ENCODE measurements at places on chromosomes 5 and 9.
A peak's percentile ranks its signal among the peaks of the same experiment; 100 is the strongest.

DNA sequence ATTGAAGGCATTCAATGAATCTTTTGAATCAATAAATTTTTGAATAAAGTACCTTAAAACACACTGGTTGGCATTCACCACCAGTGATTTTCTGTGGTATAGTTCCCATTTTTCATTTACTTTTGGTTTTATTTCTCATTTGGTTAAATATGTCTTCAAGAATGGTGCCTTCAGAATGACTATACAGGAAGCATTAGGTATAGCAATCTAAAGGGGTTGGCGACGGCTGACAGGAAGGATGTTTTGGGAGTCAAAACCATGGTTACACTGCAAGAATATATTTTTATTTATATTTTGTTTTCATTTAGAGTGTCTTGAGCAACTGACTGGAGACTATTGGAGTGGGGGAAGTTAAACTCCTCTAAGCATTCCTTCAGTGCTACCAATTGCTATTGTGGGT lies 235.7 kb downstream of the HTR1A start:
- no peak for DNase-seq

- DNase-seq: no peak
These were observed 162.0 kb upstream of the SMIM23 start for GRCh38 chr5:171623551-171624097.

GRCh38 chr5:50697739-50698138 lies 31.3 kb downstream of the PARP8 start:
- no peak for DNase-seq

DNA sequence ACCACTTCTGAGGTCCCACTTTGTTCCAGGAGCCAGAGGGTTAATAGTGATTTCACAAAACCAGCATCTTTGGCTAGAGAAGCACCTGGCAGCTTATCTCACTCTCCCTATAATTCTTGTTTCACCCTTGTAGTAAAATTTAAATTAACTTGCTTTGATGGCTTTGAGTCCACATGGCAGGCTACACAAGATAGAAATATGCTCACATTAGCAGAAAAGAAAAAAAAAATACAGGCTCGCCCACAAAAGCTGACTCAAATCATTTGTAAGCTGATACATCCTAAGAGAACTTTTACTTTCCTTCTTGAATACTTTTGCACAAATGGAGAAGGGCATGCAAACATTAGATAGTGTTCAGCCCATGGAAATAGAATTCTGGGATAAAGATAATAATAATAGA lies 36.2 kb downstream of the TNFSF15 start:
- DNase-seq: no peak

GRCh38 chr5:151086192-151086869 lies 5.5 kb upstream of the TNIP1 start:
- DNase-seq: no peak

- DNase-seq: no peak
These were observed 12.4 kb downstream of the TTC39B start for GRCh38 chr9:15294604-15295003.

- DNase-seq: no peak
These were observed 431.0 kb downstream of the SH3GL2 start for GRCh38 chr9:18009902-18010301.

DNA sequence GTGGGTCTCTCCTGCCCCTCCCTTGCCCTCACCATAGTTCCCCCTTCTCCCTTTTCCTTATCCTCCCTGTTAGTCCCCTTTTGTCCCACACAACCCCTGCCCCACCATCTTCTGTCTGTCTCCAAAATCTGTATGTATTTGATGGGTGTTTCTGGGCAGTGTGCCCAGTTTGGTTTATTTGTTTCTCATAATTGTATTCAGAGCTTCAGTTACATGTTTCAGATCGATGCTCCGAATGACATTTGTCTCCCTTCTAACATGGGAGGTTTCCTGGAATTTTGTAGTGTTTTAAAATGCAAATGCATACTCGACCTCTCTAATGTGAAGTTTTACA lies 22.2 kb downstream of the FBXL7 start:
- no peak for DNase-seq

GRCh38 chr5:82151204-82151603 lies 127.0 kb downstream of the RPS23 start:
- no peak for DNase-seq

DNA sequence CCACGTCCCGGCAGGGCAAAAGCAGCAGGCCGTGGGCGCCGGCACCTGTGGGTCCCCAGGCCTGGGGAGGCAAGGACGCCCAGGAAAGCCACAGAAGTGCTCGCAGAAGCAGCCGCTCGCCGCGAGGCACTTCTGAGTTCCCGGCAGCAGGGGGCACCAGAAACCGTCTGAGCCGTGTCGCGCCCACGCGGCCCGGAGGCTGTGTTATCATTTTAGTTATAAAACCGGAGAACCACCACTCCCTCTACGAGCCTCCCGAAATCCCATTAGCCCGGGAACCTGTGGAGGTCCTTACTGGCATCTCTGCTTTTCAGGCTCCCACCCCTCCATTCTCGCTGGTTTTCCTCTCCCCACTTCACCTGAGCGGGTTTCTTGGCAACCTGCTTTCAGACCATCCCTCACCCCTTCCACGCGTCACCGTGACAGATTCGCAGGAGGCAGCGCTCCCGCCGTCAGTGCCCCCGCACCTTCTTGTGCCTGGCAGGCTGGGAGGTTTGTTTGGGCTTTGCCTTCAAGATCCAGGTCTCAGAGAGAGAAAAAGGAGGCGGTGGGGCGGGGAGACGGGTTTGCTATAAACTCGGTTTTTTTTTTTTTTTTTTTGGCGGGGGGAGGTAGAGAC lies 2.3 kb downstream of the GDNF start:
- DNase-seq: peak; percentile 10

DNA sequence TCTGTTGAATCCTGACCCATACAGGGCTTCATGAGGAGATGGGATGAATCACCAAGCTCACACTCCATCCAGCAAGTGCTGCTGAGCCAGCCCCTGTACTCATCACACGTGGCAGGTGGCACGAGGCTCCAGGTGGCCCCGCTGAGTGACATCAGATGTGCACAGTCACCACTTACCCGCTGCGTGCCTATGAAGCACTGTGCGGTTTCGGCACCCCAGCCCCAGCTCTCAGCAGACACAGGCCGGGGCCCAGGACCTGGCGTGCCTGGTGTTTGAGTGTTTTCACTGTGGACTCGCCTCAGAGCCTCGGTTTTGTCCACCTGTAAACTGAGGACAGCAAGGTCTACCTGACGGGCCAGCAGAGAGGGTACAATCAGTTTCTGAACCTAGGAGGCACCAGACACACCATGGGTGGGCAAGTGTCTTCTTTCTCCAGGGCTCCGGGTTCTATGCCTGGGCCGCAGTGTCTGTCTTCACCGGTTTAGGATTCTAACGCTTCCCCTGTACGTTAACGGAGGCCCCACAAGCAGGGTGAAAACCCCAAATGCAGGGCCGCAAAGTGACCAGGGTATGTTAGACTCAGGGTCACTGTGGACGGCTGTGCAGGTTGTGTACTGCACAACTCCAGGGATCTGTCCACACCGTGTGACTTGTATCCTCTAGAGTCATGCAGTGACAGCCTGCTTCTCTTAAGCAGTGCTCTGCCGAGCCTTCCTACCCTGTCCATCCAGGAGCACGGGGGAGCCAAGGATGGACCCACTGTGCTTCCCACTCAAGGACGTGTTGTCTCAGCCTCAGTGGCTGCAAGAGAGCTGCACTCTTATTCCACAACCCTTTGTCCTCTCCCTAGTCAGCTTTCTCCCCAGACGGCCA lies 44.3 kb upstream of the COL5A1 start:
- DNase-seq: no peak

GRCh38 chr5:133108481-133108921 lies 56.7 kb downstream of the HSPA4 start:
- DNase-seq: no peak
